Astrocyte (in vitro differentiated cells and primary cell): ENCODE measurements at places on chromosomes 6 and 20.

GRCh38 chr20:46350201-46350985 is 42.1 kb upstream of the CDH22 start:
- peak overlapping the region; percentile 92 for H3K27ac ChIP-seq
- H3K27me3 ChIP-seq = peaks cover under 1% of the 10 kb centered on the region
- H3K4me1 ChIP-seq = peaks cover 23% of the 10 kb centered on the region

DNA sequence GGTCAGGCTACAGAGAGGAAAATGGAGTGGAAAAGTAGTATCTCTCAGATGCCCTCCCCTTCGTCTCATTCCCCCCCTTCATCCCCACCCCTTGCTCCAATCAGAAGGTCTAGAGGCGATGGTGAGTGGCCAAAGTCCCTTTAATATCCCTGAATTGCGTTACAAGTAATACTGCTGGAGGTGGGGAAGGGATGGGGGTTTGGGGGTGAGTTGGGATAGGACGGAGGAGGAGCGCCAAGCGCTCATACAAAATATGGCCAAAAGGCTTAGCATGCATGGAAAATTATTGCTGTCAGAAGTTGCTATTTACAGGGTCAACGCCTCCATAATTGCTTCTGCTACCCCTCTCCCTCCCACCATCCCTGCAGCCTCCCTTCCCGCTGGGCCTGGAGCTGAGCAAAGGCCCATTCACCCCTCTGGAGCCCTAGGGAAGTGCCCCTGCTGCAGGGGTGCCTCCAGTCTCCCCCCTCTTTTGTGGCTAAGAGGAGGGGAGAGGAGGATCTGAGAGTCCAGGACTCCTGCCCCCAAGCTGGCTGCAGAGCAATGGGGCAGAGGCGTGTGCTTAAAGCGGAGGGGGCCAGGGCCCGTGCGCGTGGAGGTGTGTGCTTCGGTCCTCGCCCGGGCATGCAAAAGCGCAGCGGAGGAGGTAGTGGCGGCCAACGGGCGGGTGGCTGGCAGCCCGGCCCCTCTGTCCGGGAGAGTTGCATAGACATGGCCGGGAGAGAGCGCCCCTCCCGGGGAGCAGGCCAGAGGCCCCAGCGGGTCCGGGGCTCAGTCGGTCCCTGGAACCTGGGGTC is 8.7 kb upstream of the SRXN1 start:
- peaks cover 42% of the 10 kb centered on the region for H3K27me3 ChIP-seq
- H3K27ac ChIP-seq = no peak overlapping the region
- H3K36me3 ChIP-seq = no peaks in the 10 kb centered on the region
- DNase-seq = no peak
- no peaks in the 10 kb centered on the region for H3K4me1 ChIP-seq
- H3K4me3 ChIP-seq = no peak overlapping the region

- H3K4me3 ChIP-seq = no peak overlapping the region
- no peak overlapping the region for H3K27ac ChIP-seq
- DNase-seq = peak; percentile 72
- peaks cover 48% of the 10 kb centered on the region for H3K36me3 ChIP-seq
- H3K27me3 ChIP-seq = no peaks in the 10 kb centered on the region
- H3K4me1 ChIP-seq = peaks cover 64% of the 10 kb centered on the region
These were observed 69.2 kb downstream of the TRAM2 start for GRCh38 chr6:52507557-52508260.

- H3K4me1 ChIP-seq = no peaks in the 10 kb centered on the region
- no peak for DNase-seq
- H3K27me3 ChIP-seq = no peaks in the 10 kb centered on the region
- no peaks in the 10 kb centered on the region for H3K36me3 ChIP-seq
- no peak overlapping the region for H3K27ac ChIP-seq
These were observed 195.4 kb downstream of the ASCC3 start for GRCh38 chr6:100685747-100686146.

DNA sequence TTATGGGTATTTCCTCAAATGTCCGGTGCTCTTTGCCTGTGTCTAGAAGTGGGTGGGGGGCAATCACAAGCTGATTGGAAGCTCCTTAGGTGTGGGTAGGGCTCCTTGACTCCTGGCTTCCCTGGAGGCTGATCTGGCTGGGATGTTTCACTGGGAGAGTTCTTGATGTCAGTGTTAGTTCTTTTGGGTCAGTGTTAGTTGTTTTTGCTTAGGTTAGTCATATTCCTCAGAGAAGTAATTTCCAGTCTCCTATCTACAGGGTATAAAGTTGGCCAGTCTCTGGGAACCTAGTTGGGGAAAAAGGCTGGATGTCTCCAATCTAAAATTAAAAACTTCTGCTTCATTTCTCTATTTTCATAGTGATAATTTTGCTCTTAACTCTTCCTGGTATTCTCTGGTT is 23.6 kb downstream of the CDC5L start:
- H3K27me3 ChIP-seq = no peaks in the 10 kb centered on the region
- peaks cover 4% of the 10 kb centered on the region for H3K4me1 ChIP-seq
- H3K27ac ChIP-seq = no peak overlapping the region
- DNase-seq = no peak

- no peak overlapping the region for H3K4me3 ChIP-seq
- H3K4me1 ChIP-seq = no peaks in the 10 kb centered on the region
- no peak for DNase-seq
- no peaks in the 10 kb centered on the region for H3K27me3 ChIP-seq
These were observed 80.6 kb upstream of the PAK5 start for GRCh38 chr20:9919271-9920014.

- H3K36me3 ChIP-seq = peaks cover 30% of the 10 kb centered on the region
- H3K4me1 ChIP-seq = peaks cover 46% of the 10 kb centered on the region
- no peaks in the 10 kb centered on the region for H3K27me3 ChIP-seq
- H3K4me3 ChIP-seq = no peak overlapping the region
These were observed 9.4 kb downstream of the SNX5 start for GRCh38 chr20:17959257-17959627.

- peak overlapping the region; percentile 38 for H3K4me3 ChIP-seq
- H3K27ac ChIP-seq = peak overlapping the region; percentile 64
- no peaks in the 10 kb centered on the region for H3K27me3 ChIP-seq
- peaks cover 4% of the 10 kb centered on the region for H3K36me3 ChIP-seq
- H3K4me1 ChIP-seq = peaks cover 21% of the 10 kb centered on the region
- DNase-seq = peak; percentile 59
These were observed 68.8 kb downstream of the CDC5L start for GRCh38 chr6:44456070-44456965.

GRCh38 chr20:33674294-33675135 is at the start of gene NECAB3:
NECAB3 (minus strand) TSS chr20:33674428; CDS start chr20:33674352, 76 bp downstream.
- DNase-seq = no peak
- H3K27ac ChIP-seq = no peak within 1 kb of the TSS
- peak within 1 kb of the TSS; percentile 75 for H3K4me3 ChIP-seq
- no peaks in the 10 kb centered on the region for H3K36me3 ChIP-seq
- peaks cover 39% of the 10 kb centered on the region for H3K4me1 ChIP-seq
- no peaks in the 10 kb centered on the region for H3K27me3 ChIP-seq

- no peak for DNase-seq
- H3K4me3 ChIP-seq = no peak overlapping the region
- H3K36me3 ChIP-seq = no peaks in the 10 kb centered on the region
- peaks cover 30% of the 10 kb centered on the region for H3K4me1 ChIP-seq
- no peak overlapping the region for H3K27ac ChIP-seq
These were observed 116.3 kb downstream of the KIF13A start for GRCh38 chr6:17871189-17871519.

- no peak overlapping the region for H3K4me3 ChIP-seq
- no peaks in the 10 kb centered on the region for H3K27me3 ChIP-seq
- no peak overlapping the region for H3K27ac ChIP-seq
These were observed 38.1 kb downstream of the FAM50B start for GRCh38 chr6:3887150-3887700.

DNA sequence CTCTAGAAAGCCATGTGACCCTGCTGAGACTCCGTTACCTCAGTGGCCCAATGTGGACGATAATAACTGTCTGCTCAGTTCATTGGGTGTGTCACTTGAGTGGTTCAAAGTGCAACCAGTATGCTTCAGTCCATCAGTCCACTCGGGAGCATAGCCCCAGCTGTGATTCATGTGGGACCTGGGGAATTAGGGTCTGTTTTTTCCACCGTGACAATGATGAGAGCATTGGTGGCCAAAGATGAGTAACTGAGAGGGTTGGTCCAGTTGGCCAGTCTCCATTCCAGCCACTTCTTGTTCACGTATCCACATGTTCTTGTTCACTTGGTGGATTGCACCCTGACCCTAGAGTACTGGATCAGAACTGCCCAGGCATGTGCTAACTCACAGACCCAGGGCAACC is 403.6 kb downstream of the CD83 start:
- H3K36me3 ChIP-seq = no peaks in the 10 kb centered on the region
- H3K27me3 ChIP-seq = no peaks in the 10 kb centered on the region
- no peaks in the 10 kb centered on the region for H3K4me1 ChIP-seq
- H3K4me3 ChIP-seq = no peak overlapping the region
- no peak overlapping the region for H3K27ac ChIP-seq
- no peak for DNase-seq
